NCI-H1048 (cell line): ENCODE measurements at places on chromosomes 5 and 9.

GRCh38 chr5:110727025-110727314 is 499 bp upstream of the TMEM232 start:
- DNase-seq, result no peak

DNA sequence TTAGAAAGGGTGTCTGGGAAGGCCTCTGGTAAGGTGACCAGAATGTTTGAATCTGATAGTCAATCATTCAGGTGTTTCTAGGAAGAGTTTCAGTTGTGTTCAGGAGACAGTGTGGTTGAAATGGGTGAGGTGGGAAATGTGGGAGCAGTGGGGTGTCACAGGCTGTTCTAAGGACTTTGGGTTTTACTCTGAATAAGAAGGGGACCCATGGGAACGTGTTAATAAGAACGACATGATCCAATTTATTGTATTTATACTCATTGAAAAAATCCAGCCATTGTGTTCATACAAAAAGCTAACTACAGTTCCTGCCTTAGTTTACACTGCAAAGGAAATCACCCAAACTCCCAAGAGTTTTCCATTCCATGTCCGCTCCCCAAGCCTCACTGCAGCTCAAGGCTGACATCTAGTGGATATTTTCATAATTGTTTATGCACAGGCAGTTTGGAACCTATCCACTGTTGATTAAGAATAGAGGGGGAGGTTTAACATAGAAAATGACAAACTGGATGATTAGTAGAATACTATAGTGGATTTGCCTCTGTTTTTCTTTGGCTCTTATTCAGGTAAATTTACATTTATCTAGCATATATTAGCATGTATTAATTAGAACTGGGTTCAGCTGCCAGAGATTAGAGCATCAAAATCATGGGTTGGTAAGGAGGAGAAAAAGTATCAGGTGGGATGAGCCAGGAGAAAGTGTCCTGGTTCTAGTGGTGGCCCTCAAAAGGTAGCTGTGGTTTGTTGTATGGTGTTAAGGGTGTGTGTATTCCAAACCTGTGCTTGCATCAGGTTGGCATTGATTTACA is 17.7 kb downstream of the CAVIN4 start:
- no peak for DNase-seq

DNA sequence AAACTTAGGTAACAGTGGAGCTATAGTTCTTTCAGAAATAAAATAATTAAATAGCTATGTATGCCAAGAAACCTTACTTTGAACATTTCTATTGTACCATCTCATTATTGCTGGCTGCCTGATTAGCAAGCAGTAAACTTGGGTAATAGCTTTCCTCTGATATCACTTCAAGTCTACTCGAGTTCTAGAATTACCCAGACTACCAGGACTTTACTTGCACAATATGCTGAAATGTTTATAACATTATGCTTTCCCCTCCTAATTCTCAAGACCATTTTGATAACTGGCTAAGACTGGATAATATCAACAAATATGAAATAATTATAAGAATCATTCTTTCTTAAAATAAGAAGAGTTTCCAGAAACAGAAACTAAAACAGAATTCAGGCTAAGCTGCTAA is 512.6 kb downstream of the RAB3C start:
- no peak for DNase-seq

- DNase-seq, result no peak
Observed at GRCh38 chr5:132064738-132065331, 4.4 kb downstream of the IL3 start.

DNA sequence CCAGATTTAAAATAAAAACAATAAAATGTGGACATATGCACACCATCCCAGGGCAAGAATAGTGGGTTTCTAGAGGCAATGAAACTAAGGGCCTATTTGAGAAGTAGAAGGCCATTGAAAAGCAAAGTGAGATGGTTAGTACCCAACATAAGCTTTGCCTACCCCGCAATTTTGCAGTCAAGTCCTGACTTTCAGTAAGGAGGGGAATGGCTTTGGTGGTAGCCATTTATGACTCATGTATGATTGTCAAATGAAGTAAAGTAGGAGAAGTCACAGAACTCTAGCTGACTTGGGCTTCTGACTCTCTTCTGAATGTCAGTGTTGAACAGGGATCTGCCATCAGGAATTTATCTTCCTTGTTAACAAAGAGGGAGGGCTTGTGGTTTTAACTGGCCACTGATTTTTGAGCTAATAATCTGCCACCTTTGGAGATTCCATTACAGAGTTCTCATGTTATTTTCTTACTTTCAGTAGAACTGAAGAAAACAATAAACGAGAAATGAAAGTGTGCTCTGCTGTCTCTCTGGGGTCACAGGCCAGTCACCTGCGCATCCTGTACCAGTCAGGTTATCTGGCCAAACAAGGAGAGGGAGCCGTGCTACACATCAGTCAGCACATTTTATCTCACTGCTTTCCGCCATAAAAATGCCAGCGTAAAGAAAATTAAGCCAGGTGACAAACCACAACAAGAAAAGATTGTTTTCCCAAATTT is 14.3 kb upstream of the SNCAIP start:
- DNase-seq, result no peak

DNA sequence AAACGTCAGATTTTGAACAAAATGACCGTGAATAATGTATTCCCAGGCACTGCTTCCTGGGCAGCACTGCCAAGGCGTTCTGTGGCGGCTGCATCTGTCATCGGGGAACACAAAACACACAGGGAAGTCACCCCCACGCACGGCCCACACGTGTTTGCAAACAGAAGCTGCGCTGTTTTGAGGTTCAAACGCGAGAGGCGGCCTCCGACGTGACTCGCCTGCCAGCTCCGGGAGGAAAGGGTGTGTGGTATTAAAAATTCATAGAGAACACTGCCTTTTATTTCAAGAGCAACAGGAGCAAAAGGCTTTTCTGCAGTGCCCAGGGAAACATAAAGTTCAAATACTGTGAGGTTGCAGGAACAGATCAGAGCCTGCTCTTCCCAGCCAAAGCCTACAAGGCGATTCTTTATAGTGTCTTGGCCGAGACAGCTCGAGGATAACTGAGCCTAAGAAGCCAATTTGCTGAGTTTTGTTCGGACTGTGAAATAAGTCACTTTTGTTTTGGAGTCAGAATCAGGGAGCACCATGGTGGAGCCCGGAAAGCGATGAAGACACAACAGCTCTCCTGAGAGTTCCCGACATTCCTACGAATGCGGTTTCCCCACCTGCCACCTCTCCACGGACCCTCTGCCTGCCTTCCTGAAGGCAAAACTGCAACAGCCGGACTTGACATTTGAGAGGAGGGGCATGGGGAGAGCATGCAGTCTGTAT is 115.3 kb upstream of the IRX2 start:
- no peak for DNase-seq

DNA sequence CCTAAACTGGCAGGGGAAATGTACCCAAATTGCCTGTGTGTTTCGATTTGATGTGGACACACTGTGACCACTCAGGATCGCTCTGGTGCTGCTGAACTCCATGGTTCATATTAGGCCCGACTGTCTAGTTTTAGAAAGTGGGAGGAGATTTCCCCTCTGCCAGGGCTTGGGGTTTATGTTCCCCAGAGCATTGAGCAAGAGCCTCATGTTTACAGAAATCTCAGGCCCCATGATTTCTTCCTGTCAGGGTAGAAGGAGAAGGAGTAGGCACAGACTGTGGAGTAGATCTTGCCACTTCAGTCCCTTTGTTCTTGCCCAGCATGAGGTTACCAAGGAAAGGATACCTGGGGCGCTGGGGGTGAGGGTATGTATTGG is 40.8 kb upstream of the GLRX start:
- DNase-seq, result no peak

GRCh38 chr9:108119530-108120113 is 630.1 kb upstream of the KLF4 start:
- no peak for DNase-seq

- DNase-seq, result no peak
Observed at GRCh38 chr9:15743512-15743911, 190.7 kb downstream of the CCDC171 start.

GRCh38 chr5:145987856-145988255 is 51.5 kb downstream of the SH3RF2 start:
- DNase-seq, result no peak

DNA sequence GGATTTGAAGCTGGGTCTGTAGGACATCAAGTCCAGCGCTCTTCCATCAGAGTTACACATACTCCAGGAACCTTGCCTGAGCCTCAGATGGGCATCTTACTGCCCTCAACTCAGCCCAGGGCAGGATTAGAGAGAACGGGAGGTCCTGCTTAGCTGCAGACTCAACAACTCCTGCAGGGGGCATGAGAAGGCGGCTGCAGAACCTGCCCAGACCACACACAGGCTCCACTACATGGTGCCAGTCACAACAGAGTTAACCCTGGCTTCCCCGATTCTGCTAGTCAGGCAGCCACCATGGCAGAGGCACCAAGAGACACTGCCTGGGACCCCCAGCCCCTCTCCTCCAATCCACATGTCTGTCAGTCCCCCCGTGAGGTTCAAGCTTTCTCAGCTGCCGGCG is 23.9 kb upstream of the CPLX2 start:
- DNase-seq, result no peak

DNA sequence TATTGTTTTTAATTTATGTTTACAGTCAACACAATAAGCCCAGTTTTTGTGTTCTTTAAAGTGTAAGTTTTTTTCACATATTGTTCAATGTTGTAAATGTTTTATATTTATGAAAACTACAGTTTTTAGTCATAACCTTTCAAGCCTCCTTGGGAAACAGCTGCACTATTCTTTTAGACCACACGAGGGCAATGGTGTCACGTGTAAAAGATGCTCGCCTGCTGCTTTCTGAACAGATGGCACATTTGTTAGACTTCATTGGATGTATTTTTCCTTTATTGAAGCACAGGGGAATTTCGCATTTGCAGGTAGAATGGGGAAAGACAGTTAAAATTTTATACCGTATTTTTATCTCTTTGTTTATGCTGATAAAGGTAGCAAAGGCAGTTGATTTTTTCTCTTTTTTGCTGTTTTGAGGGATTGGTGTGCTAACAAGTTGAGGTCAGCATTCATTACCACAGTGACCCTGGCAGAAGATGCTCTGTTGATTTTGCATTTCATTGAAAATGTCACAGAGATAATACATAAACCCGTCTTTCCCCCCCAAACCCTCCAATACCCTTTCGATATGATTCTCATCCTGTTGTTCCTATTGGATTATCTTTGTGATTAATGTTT is 59.0 kb downstream of the MAT2B start:
- DNase-seq, result no peak

DNA sequence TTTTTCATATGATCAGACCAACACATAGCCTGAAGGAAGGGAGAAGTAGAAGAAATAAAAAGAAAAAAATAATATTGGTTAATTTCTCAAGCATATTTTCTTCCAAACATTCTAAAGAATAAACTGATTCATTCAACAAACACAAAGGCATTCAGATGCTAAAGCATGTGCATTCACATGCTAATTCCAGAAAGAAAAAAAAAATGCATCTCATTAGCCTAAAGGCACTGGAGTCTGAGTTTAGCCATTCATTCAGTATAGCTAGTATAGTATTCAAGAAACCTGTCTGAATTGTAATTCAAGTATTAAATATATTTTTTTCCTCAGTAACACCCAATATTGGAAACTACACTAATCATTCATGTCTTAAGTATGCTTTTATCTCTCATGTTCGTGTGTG is 61.0 kb upstream of the FER start:
- DNase-seq, result no peak

- DNase-seq, result no peak
Observed at GRCh38 chr5:127529904-127530682, 12.7 kb downstream of the PRRC1 start.

GRCh38 chr5:153425914-153426313 is 64.6 kb upstream of the GRIA1 start:
- DNase-seq, result no peak

GRCh38 chr9:133273098-133273497 is 1.9 kb downstream of the ABO start:
- DNase-seq, result no peak

- DNase-seq, result no peak
Observed at GRCh38 chr5:68454766-68455165, 239.2 kb downstream of the PIK3R1 start.

DNA sequence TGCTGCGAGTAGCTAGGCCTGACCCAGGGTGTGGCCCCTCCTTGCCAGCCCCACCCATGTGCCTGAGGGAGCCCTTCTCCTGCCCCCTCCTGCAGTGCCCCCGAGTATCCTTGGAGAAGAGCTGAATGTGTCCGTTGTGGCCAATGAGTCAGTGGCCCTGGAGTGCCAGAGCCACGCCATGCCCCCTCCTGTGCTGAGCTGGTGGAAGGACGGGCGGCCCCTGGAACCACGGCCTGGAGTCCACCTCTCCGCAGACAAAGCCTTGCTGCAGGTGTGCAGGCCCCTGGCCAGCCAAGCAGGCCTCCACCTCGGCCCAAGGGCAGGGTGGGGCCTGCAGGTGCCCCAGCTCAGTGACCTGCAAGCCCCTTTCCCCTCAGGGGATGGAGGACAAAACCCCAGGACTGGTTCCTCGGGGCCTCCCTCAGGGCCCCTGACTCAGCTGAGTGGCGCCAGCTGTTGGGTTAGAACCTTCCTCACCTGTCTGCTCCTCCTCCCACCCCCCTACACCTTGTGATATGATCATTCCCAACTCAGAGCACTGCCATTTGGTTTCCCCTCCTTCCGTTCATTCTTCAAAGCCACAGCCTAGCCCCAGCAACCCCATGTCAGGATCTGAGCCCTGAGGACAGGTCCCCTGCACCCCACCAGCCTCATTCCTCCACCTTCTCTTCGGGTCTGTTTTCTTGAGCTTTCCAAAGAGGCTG is 80.0 kb upstream of the ASS1 start:
- no peak for DNase-seq

DNA sequence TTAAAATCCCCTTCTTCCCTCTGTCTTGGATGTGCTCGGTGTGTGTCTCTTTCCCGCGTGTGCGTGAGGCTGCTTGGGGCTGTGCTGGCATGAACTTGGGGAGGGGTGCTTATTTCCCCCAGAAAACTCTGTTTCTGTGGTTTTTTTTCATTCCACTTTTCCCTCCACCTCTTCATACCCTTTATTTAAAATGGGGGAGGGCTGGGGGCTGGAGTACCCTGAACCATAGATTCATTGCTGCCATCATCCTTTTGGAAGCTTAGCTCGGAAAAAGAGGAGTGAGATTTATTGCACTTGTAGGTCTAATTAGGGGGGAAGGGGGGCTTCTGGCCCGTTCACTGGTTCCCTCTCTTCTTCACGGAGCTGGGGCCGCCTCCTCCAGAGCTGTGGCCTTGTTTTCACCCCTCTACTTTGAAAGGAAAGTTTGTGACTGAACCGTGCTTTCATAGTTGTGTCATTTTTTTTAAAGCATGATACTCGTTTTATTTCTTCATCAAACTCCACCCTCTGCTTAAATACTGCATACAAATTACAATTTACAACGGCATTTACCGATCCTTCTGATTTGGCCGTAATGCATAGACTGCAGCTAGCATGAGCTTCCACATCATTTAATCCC is 2.9 kb downstream of the NR2F1 start:
- no peak for DNase-seq

GRCh38 chr9:135046739-135047350 is 40.6 kb upstream of the OLFM1 start:
- DNase-seq, result no peak

- no peak for DNase-seq
Observed at GRCh38 chr5:38872826-38873225, 27.0 kb downstream of the OSMR start.
